ENCODE measurements at places on chromosomes 1 and 21.

DNA sequence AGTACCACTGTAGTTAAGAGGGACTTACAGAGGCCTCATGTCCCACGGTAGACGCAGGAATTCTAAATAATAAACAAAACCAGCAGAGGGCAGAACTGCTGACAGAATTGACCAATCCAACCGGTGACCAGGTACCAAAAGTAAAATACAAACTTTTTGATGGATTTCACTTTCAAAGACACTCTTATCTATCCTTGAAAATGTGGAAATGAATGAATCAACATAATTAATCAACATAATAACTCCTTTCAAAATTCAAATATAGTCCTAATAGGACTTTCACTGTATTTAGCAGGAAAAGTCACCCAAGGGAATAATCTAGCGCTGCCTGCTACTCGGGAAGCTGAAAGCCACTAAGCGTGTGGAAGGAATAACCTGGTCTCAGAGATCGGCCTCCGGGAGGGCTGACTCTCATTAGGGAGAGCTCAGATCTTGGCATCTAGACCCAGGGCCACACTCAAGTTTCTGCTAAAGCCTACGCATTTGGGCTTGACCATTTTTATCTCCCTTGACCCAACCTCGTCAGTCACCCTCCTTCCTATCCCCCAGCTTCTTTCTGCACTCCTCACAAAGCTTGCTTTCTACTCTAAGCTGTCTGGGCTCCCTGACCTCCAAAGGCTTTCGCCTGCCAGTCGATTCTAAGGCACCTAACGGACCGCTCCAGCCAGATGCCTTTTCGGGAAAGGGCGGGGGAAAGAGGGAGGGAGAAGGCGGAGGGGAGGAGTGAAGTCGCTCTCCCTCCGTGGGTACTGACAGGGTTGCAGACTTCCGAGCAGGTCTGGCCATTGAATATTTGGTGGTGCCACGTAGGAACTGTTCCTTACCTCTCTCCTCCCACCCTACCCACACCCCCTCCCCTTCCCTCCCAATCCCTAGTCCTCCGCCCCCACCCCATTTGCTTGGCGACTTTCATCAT is 1.6 kb downstream of the COL11A1 start:
- DNase-seq = peak; percentile 20

- DNase-seq = no peak
Observed at GRCh38 chr1:37399830-37400464, 74.4 kb upstream of the ZC3H12A start.

DNA sequence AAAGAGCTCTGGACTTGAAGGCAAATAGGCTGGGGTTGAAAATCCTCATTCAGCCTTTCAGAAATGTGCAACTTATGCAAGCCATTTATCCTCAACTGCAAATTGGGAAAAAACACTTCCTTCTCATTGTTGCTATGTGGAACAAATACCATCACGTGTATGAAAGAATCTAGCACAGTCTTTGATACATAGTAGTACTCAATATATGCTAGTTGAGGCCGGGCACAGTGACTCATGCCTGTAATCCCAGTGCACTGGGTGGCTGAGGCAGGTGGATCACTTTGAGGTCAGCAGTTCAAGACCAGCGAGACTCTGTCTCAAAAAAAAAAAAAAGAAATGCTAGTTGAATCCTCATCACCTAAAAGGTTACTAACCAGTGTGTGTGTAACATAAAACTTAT is 8.2 kb downstream of the PI4KB start:
- no peak for DNase-seq

DNA sequence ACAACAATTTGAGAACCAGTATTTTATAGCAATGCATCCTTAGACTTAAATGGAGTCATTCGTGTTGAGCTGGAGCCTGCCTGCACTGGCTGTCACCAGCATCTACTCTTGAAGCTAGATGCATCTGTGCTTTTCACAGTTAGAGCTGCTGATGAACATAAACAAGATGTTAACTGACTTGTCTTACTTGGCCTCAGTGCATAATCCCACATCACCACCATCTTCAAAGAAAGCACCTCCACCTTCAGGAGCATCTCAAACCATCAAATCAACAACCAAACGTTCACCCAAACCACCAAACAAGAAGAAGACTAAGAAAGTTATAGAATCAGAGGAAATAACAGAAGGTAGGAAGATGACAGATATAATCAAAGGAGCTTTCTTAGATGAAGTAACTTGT is 71.1 kb downstream of the TPR start:
- DNase-seq = no peak

GRCh38 chr1:25447547-25447946 is 16.9 kb downstream of the MACO1 start:
- DNase-seq = no peak

DNA sequence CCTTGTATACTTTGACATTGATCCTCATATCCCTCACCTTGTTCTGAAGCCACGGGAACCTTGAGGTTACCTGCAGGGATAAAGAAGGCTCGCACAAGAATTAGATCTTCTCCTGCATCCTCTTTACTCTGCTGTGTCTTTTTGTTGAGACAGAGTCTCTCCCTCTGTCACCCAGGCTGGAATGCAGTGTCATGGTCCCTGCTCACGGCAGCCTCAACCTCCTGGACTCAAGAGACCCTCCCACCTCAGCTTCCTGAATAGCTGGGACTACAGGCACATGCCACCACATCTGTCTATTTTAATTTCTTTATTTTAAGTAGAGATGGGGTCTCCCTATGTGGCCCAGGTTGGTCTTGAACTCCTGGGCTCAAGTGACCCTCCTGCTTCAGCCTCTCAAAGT is 134.7 kb downstream of the PTPRC start:
- DNase-seq = no peak

DNA sequence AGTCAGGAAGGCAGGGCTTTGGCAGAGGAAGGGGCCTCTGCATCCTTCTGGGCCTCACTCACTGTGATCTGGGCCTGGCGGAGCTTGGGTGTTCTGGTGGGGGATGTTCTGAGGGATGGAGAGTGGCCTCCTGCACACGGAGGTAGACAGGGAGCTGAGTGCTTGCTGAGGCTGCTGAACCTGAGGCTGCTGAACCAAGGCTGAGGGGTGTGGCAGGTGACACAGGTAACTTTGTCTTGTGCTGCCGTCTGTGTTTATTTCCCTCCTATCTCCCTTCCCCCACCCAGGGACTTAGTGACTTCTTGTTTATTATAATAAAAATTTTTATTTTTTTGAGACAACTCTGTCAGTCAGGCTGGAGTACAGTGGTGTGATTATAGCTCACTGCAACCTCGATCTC is 37.7 kb upstream of the IFNLR1 start:
- no peak for DNase-seq

- DNase-seq = no peak
Observed at GRCh38 chr1:102595106-102595505, 513.2 kb downstream of the COL11A1 start.

GRCh38 chr1:241677201-241677600 is 25.1 kb downstream of the WDR64 start:
- DNase-seq = no peak

DNA sequence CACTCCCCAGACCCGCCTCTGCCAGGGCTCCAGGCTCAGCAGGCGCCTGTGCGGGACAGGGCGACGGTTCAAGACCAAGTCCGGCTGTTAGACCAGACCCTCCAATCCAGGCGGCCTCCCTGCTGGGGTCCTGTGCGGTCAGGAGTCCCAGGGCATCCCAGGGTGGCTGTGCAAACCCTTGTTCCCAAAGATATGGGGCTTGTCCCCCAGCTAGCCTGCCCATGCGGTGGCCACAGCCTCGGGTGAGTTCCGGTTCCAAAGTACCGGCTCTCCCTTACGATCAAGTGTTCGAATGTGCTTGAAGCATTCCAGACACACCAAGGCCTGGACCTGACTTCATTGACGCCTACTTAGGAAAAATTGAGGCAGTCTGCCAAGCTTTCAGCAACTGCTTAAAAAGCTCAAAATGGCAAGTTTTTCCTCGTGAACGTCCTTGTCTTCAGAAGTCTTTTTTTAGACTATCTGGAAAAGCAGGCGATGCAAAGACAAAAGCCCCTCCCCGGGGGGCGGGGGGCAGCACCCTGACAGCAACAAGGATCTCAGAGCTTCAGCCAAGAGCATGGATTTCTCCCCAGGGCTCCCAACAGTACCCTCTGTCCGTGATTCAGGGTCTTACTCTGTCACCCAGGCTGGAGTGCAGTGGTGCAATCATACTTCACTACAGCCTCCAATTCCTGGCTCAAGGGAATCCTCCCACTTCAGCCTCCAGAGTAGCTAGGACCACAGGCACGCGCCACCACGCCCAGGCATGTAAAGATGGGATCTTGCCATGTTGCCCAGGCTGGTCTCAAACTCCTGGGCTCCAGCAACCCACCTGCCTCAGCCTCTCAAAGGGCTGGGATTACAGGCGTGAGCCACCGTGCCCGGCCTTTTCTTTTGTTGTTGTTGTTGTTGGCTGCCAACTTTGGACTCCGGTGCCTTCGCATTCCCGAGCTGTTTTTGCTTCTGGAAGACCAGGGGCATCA is 2.3 kb downstream of the FAAP20 start:
- peak; percentile 51 for DNase-seq

GRCh38 chr1:218164930-218165700 is 120.0 kb upstream of the RRP15 start:
- no peak for DNase-seq

- DNase-seq = no peak
Observed at GRCh38 chr1:55140137-55140536, 75.0 kb downstream of the USP24 start.

GRCh38 chr1:220222939-220223338 is 49.3 kb downstream of the RAB3GAP2 start:
- no peak for DNase-seq

- DNase-seq = no peak
Observed at GRCh38 chr1:93851327-93851712, 27.7 kb downstream of the DNTTIP2 start.

DNA sequence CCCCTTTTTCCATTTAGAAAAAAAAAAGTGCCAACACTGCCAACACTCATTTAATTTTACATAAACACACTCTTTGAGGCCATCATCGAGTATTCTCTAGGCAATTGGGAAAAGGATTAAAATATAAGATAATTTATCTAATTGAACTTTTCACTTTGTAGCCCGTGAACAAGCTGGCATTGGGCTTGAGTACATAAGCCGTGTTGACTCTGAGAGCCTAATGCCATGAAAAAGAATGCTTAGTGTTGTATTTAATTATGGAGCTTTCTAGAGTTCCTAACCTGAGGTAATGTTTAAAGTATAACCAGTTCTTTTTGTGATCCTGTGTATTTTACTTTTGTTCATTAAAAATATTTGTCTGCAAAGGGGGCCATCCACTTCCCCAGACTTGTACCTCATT is 193.8 kb downstream of the LYPLAL1 start:
- no peak for DNase-seq
